ENCODE measurements at places on chromosomes 13 and 19.

DNA sequence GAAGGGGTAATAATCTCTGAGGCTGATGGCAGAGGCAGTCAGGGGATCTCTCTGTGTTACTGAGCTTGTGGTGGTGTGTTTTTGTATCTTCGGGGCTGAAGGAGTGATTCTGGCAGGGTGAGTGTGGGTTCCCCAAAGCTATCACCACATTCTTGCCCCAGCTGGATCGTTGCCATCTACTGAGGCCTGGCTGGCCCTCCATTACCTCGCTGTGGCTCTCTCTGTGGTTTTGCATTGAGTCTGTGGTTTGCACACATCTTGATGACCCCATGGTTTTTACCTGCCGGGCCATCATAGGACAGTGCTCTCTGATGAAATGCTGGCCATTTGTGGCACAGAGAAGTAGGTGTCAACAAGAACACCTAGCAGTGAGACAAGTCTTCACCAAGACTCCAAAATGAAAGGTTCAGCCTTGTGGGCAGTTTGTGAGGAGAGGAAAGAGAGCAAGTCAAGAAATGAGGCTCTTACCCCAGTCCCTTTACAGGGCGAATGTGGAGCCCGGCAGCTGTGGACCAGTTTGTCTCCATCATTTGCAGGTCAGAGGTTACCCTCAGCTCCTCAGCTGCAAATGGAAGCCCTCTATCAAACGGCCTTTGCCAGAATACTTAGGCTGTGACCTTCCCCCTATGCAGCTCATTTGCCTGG, 69.0 kb upstream of the NPAS1 start:
- DNase-seq = no peak

DNA sequence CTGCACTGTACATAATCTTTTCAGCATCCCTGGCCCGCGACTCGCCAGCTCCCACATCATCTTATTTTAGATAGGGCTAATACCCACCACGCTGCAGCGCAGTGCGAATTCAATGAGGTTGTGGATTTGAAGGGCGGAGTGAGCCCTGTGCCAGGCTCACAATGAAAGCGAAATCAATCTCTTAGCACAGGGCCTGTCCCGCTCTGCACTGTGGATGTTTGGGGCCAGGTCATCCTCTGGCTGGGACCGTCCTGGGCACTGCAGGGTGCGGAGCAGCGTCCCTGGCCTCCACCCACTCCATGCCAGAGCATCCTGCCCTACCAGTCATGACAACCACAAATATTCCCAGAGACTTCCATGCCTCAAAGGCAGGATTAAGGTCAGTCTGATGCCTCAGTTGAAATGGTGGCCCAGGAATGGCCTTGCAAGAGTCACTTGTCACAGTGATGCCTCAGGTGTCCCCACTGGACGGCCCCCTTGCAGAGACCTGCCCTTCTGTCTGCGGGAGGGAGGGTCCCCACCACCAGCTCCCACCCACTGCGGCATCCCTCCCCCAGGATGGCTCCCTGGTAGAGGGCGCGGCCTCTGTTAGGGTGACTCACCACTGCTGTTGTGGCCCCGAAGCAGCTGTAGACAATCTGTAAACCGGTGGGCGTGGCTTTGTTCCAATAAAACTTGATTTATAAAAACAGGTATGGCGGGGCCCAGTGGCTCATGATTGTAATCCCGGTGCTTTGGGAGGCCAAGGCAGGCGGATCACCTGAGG, 5.6 kb downstream of the UHRF1 start:
- DNase-seq = peak; percentile 85

GRCh38 chr13:95809429-95809828, 132.5 kb downstream of the DNAJC3 start:
- no peak for DNase-seq

- no peak for DNase-seq
Measured at GRCh38 chr13:67138970-67139369, 91.2 kb downstream of the PCDH9 start.

GRCh38 chr13:87052731-87053130, 618.4 kb upstream of the SLITRK5 start:
- no peak for DNase-seq

DNA sequence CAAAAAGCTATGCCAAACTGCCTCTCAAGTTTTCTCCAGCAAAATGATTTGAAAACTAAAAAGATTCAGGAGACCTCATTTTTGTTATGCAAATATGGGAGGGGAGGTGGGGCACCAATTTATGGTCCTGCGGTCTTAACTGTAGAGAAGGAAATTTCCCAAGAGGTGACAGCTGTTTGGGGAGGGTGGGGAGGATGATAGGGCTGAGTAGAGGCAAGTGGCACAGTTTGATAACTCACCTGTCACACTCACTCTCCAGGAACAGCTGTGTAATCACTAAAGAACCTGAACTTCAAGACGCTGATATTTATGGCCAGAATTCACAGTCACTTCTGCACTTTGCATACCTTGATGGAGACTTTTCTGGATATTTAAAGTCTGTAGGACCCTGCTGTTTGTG, 232.9 kb upstream of the STARD13 start:
- DNase-seq = no peak

DNA sequence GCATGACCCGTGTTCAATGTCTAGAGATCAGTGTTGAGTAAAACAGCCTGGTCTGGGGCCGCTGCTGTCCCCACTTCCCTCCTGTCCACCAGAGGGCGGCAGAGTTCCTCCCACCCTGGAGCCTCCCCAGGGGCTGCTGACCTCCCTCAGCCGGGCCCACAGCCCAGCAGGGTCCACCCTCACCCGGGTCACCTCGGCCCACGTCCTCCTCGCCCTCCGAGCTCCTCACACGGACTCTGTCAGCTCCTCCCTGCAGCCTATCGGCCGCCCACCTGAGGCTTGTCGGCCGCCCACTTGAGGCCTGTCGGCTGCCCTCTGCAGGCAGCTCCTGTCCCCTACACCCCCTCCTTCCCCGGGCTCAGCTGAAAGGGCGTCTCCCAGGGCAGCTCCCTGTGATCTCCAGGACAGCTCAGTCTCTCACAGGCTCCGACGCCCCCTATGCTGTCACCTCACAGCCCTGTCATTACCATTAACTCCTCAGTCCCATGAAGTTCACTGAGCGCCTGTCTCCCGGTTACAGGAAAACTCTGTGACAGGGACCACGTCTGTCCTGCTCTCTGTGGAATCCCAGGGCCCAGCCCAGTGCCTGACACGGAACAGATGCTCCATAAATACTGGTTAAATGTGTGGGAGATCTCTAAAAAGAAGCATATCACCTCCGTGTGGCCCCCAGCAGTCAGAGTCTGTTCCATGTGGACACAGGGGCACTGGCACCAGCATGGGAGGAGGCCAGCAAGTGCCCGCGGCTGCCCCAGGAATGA, 1.5 kb upstream of the CEACAM5 start:
- DNase-seq = peak; percentile 89

DNA sequence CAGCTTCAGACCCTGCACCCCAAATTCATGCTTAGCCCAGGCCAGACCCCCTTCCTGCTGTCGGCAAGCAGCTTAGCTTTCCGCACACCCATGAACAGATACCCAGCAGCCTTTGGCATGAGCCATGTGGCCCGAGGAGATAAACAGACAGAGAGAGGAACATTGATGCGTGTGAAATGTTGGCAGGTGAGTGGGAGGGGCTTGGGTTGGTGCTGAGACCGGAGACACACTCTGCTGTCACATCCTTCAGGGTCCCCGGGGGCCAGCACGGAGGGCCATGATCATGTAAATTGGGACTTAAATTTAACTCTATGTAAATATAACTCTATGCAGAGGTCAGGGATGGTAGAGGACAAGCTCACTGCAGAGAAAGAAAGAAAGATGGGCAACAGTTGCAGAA, 1.5 kb downstream of the CD22 start:
- no peak for DNase-seq

DNA sequence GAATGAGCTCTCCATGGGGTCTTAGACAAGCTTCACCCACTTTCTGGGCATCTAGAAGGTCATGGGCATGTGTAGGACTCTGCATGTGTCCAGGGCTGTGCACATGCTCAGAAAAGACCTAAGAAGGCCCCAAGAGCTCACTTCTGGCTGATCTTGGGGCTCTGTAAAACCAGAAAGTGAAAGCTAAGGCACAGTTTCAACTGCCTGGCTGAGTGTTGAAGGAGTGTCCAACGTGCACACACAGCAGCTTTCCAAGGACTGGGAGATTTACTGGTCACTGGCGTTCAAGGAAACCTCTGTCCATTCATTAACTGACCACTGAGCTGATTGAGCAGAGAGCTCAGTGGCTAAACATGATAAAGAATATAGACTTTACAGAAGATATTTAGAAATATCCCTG, 137.9 kb downstream of the KATNAL1 start:
- no peak for DNase-seq

DNA sequence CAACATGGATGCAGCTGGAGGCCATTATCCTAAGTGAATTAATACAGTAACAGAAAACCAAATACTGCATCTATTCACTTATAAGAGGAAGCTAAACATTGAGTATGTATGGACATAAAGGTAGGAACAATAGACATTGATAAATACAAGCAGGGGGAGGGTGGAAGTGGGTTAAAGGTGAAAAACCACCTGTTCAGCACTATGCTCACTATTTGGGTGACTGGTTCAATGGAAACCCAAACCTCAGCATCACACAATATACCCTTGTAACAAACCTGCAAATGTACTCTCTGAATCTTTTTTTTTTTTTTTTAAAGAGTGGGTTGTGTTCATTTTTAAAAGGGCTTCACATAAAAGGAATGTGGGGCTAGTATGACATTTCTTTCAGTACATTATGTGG, 26.9 kb upstream of the CPB2 start:
- DNase-seq = no peak

DNA sequence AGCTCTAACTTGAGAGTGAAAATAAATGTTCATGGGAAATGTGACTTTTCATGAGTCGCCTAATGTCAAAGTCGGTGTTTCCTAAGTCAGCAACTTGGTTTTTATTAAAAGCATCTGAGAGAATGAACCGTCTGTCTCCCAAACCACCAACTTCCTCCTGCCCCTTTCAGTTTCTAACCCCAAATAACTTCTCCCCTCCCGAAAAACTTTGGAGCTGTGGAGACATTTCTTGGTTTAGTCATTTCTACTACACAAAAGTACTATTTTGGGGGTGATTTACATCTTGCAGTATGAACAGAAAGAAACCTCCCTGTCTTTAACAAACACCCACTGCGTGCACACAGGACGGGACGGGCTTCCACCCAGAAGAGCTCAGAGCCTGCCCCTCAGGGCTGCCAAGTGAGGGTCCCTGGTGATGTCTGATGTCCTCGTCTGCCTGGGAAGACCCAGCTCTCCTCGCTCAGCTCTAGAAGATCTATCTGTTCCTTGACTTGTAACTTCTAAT, 65.0 kb downstream of the RASA3 start:
- peak; percentile 79 for DNase-seq

DNA sequence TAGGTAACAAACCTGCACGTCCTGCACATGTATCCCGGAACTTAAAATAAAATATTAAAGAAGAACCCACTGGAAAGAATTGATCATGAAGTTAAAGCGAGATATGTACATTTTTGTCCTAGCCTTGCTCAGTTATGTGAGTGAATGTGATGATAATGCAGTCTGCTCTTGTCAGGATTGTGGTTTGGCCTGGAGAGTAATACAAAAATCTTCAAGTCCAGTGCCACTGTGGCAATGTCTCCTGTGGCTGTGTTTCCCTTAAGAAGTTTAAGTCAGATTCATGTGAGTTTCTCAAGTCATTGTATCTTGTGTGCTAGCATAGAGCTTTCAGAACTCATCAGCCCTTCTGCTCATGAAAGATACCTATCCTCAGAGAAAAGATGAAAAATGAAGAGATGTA, 18.0 kb upstream of the ITGBL1 start:
- no peak for DNase-seq

DNA sequence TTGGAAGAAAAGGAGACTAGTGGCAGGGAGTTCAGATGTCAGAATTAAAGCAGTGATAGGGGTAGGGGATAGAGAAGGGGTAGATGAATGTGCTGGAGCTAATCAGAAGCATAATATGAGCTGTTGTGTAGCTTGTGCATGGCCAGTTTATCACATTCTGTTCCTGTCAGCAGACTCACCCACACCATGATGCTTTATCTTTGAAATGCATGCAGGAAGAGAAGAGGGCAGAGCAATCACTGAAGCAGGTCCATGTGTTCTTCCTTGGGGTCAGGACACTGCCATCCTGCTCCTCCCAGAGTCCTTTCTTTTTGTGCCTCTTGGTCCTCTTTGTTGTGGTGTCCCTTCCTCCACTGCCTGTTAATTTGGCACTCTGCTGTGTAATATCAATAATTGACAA, 5.8 kb downstream of the CHAMP1 start:
- DNase-seq = no peak

GRCh38 chr13:43647471-43647870, 139.3 kb downstream of the ENOX1 start:
- no peak for DNase-seq

- no peak for DNase-seq
Measured at GRCh38 chr19:39046037-39046821, 13.9 kb upstream of the FBXO27 start.

DNA sequence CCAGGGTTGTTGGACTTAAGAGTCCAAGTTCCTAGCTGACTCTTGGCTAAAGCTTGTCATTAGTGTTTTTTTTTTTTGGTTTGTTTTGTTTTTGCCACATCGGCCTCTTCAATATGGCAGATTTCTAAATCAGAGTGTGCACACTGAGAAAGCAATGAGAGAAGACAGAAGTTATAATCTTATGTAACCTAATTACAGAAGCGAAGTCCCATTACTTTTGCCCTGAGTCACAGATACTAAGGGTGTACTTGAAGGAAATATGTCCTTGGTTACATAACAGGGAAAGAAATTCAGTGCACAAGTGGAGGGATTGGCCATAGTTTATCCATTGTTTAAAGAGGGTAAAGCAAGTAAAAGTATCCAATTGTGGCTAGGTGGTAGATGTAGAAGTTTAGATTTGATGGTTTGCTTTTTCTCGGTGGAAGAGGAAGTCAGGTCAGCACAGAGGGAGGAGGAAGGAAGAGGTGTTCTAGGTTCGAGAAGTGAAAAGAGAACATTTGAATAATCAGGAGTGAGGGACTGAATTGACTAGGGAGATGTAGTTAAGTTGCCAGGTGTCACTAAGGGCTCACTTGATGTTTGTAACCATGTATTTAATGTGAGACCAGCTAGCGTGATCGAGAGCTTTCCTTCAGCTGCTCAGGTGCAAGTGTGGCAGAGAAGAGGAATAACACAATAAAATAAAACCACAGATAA, 12.2 kb downstream of the GTF2F2 start:
- no peak for DNase-seq

DNA sequence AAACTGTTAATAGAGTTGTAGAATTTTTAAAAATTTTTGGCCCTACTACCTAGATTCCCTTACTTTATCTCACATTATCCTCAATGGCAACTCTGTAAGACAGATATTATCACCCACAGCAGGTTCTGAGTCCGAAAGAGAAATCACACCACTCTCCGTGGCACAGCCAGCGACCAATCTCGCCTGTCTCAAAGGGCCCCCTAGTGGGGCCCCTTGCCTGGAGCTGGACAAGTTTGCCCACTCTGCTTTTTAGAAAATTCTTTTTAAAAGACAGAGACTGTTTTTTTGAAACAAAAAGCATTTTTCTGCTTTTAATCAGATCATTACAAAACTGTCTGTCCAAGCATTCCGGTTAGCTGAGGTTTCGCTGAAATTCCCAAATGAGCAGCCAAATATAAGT, 21.7 kb downstream of the PHF11 start:
- DNase-seq = no peak

Measured in activated CD8-positive, alpha-beta memory T cell treated with anti-CD3 and anti-CD28 coated beads for 24 hours (primary cell).